A549 (cell line): ENCODE measurements at places on chromosomes 2 and 18.

GRCh38 chr2:190080527-190081049, 18.1 kb upstream of the MSTN start:
- no peak for DNase-seq

DNA sequence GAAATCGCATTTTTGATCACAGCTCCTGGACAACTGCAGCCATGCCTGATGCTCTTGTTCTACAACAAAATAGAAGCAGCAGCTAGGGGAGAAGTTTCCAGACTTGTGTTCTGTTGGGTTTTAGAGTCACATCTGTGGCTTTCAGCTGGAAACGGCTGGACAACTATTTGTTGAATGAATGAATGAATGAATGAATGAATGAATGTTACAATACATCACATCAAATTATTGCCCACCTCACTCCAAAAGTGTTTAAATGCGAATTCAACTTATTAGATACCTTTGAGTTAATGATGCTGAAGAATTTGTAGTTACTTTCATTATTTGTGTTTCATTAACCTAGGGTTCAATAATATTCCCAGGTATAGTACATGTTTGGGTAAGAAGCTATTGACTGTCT, 8.5 kb upstream of the METTL21A start:
- DNase-seq, result no peak

GRCh38 chr18:23136326-23137096, 1.2 kb downstream of the CABLES1 start:
- DNase-seq, result no peak

DNA sequence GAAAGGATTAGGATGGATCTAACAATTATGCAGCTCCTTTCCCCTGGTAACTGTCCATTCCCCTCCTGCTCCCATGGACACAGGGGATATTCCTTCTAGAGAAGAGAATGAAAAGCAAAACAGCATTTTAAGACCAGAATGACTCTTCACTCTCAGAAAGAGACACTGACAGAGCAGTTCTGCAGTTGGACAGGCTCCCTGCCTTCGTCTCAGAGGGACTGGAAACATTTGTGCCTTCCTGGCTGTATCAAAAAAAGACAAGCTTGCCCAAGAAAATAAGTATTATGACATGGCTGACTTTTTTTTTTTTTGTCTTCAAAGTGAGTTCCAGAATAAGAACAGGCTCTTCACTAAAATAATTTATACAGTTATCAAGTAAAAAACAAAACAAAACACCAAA, 9.5 kb downstream of the PID1 start:
- DNase-seq, result no peak

DNA sequence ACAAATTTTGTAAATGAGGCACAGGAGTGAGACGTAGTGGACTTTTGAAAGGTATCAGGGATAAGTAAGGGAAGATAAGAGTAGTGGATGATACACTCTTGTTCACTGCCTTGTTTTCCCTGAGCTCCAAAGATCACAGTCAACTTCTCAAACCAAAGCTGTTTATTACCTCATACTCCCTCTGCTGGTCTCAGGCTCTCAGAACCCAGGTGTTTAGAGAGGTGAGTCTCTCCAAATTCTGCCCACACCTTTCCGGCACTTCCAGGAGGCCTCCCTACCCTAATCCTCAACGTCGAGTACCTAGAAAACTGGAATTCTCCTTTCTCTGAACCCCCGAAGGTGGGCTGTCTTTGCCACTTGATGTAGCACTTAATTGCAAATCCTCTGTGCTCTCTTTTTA, 621.1 kb downstream of the BCL11A start:
- DNase-seq, result no peak

DNA sequence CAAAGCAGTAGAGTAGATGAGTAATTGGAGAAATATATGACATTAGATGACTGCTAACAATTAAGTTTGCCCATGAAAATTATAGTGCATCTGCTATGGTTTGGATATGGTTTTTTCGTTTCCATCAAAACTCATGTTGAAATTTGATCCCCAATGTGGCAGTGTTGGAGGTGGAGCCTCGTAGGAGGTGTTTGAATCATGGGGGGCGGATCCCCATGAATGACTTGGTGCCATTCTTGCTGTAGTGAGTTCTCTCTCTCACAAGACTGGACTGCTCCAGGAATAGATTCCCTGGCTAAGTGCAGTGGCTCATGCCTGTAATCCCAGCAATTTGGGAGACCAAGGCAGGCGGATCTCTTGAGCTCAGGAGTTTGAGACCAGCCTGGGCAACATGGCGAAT, 9.7 kb upstream of the CUL3 start:
- no peak for DNase-seq

DNA sequence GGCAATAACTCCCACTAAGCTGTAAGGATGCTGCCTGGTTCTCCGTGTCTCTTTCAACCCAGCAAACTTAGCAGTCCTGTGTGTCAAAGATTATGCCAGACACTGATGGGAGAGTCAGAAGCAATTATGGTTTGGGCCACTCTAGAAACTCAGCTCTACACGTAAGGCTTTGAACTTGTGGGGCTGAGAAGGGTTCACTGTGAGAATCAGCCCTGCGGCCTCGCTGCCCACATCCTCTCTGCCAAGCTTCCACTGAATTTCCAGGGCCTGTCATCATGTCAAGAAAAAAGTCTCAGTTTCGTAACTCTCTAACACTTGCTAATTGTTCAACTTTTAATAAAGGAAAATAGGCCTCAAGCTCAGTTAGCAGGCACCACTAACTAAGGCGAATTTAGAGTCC, 308.8 kb upstream of the LYPD1 start:
- no peak for DNase-seq

- DNase-seq, result no peak
These were observed 39.5 kb downstream of the PSD4 start for GRCh38 chr2:113213061-113213930.

DNA sequence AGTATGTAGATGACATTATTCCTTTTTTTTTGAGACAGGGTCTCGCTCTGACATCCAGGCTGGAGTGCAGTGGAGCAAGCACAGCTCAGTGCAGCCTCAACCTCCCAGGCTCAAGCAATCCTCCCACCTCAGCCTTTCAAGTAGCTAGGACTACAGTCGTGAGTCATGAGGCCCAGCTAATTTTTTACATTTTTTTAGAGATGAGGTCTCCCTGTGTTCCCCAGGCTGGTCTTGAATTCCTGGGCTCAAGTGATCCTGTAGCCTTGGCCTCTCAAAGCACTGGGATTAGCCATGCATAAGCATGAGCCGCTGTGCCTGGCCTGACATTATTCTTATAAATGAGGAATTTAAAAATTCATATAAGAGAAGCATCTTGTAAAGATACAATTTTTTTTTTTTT, 86.9 kb downstream of the FAM117B start:
- no peak for DNase-seq

- DNase-seq, result no peak
These were observed 1.1 kb downstream of the MAP2 start for GRCh38 chr2:209424781-209425470.

GRCh38 chr2:240305369-240305962, 130.0 kb upstream of the GPC1 start:
- DNase-seq, result no peak

DNA sequence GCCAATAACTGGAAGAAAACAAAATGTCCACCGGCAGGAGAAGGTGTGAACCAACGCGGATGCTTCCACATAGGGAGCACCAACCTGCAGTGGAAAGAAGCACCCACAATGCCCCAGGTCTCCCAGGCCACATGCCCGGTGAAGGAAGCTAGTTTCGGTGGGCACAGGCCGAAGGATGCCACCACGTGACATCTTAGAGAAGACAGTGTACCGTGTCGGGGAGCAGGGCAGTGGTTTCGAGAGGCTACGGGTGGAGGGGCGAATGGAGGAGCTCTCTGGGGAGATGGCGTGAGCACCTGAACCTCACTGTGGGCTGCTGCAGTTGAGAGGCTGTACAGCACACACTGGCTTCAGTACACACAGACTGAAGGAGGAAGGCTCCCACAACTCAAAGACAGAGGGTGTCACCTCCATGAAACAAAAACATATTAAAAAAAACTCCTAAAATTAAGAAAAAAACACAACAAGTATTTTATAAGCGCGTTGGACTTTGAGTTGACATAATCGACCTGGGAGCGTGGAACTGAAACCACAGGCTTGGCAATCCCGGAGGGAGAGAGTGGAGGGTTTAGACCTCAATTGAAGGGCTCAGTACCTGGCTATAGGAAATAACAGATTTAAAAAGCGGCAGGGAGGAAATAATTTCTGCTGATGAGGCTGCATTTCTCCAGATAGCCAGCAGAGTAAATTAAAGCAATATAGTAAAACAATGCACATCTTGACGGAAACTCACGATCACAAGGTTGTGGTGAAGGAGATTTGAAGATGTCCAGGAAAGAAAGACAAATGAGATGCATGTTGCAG, 160.1 kb downstream of the RTP5 start:
- DNase-seq, result no peak

- DNase-seq, result no peak
These were observed 18.7 kb upstream of the ASPRV1 start for GRCh38 chr2:69979902-69980807.

DNA sequence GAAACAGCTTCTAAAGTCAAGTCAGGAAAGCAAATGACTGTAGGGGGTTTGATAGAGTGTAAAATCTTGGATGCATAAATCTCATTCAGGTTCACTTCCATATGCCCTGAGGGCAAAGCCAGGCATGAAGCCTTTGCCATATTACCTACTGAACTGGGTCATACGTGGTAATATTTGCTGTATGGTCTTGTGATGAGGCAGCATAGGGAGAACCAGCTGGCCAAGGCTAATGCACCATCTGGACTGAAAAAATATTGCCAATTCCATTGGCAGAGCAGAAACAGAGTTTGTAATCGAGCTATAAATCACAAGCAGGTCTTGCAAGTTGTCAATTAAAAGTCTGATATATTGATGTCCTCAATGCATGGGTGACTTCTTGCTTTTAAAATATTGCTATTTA, 243.8 kb downstream of the ERBB4 start:
- DNase-seq, result no peak

DNA sequence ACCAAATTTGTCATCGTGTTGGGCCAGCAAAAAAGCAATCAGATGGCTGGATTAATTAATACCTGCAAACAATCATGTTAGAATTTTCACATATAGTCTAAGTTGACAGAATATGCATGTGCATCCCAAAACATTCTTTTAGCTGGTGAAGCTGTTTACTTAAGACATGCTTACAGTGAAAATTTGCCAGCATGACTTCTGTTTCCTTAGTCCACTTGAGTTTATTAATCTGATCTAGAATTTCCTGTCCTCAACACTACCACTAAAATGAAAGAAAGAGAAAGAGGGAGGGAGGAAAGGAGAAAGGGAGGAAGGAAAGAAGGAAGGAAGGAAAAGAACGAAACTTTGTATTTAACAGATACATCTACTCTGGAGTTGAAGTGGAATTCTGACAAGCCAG, 2109.9 kb upstream of the PIK3C3 start:
- DNase-seq, result no peak

DNA sequence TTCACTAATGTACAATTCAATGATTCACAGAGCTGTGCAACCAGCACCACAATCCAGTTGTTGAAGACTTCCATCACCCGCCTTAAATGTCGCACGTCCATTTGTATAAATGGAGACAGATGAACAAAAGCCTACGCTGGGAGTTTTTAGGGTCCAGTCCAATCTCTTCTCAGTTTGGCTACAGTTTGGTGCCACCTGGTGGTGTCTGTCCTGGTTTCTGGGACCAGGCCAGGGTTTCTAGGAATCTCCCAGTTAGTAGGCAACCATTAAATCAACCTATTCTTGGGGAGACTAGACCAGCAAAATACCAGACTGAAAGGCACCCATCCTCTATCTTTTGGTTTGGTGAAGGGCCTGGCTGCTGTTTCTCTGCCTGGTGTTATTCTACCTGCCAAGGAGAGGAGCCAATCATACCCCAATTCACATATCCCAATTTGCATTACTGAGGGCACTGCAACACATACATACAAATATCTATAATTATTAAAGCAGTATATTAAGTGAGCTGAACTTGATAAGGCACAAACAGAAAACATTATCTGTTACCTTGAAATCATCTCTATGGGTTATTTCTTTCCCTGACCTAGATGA, 3.2 kb upstream of the DDX1 start:
- DNase-seq, result peak; percentile 56

- DNase-seq, result no peak
These were observed 111.8 kb downstream of the PRKCE start for GRCh38 chr2:45763255-45763654.

- no peak for DNase-seq
These were observed 53.2 kb upstream of the PKDCC start for GRCh38 chr2:41994661-41995060.

- DNase-seq, result peak; percentile 21
These were observed 49.8 kb downstream of the PTPN4 start for GRCh38 chr2:119809339-119810048.

- no peak for DNase-seq
These were observed 20.5 kb downstream of the ONECUT2 start for GRCh38 chr18:57455576-57456129.

GRCh38 chr2:120279708-120280107, 27.1 kb downstream of the RALB start:
- DNase-seq, result no peak

DNA sequence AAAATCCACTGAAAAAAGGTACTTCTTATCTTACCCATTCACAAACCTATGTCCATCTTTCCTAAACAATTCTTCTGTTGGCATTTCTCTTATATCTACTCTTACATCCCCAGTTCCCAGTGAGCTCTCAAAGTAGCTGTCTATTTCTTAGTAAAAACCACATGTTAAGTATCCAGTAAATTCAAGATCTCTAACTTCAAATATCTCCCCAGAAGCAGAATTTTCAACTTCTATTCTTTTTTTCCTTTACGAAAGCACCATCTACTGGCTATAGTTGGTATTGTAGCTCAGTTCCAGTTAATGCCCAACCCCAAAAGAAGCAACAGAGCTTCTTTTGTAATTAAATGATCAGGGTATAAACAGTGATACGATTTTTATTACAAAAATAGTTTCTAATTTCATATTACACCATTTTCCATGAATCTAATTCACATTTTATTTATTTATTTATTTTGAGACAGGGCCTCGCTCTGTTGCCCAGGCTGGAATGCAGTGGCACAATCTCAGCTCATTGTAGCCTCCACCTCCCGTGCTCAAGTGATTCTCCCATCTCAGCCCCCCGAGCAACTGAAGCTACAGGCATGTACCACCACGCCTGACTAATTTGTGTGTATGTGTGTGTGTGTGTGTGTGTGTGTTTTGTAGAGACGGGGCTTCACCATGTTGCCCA, 28.5 kb downstream of the HRH4 start:
- peak; percentile 21 for DNase-seq

DNA sequence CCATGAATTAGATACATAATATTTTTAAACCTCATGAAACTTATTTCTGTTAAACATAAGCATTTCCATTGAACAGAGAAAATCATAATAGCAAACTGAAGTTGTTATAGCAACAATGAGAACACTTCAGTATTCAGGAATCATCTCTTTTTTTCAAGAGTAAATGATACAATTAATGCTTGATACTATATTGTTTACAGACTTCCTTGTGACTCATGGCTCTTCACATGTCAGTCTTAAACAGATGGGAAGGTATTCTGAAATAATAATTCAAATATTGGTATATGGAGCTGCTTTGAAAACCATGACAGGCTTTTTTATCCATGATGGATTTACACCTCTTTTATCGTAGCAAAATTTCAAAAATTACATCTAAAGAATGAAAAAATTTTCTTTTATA, 226.5 kb upstream of the RBMS1 start:
- DNase-seq, result no peak
